SW 1271 (cell line): ENCODE measurements at places on chromosomes 4 and X.

DNA sequence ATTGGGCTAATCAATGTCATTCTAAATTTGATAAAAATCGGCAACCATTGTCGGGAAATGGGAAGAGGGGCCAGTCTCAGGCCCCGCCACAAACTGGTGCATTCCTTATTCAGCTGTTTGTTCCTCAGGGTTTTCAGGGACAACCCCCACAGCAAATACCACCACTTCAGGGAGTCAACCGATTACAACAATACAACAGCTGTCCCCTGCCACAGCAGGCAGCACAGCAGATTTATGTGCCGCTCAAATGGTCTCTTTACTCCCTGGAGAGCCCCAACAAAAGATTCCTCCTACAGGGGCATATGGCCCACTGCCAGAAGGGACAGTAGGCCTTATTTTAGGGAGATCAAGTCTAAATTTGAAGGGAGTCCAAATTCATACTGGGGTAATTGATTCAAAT is 61.8 kb downstream of the ZNF732 start:
- no peak for DNase-seq

DNA sequence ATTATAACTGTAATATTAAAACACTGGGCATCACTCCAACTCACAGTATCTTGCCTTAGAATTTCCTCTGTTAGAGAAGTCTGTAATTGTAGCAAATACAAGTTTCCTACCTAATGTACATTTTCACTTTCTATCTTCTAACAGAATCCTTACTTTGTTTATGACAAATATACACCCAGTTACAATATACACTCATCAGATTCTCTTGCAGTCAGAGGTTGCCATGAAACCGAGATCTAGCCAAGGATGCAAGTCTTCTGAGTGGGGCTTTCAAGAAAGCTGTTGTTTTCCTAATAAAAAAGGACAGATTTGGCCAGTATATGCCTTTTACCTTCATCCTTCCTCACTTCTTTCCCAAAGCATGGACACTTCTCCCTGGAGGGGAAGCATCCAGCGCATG is 228.9 kb downstream of the SCFD2 start:
- no peak for DNase-seq

DNA sequence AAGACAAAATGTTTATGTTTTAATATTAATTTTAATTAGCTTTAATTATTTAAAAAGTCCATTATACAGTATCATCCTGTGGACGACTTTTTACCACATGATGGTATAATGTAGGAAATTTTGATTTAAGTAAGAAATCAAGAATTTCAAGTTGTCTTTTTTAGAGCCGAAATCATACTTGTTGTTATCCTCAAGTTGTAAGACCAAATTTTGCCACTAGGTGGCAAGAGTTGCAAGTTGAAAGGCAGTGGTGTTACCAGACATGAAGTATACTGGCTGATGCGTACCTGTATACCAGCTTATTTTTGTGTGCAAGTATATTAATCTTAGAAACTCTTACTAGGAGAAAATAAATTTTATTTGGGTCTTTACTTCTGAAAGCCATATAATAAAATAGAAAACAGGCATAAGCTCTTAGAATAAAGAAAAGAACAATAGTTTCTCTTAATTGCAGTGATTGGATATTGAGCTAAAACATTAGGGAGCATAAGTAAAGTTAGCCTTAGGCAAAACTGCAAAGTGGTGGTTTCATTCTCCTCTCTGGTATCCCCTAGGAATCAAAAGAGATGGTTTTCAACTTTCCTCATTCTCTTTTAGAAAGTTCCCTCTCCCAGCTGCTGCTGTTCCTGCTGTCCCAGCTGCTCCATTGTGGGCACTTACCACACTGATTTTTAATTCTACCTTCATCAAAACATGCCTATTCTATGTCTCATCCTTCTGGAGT is 118.0 kb upstream of the WDFY3 start:
- DNase-seq: peak; percentile 34

- DNase-seq: no peak
These were observed 429.1 kb upstream of the FTHL17 start for GRCh38 chrX:31500921-31501320.

DNA sequence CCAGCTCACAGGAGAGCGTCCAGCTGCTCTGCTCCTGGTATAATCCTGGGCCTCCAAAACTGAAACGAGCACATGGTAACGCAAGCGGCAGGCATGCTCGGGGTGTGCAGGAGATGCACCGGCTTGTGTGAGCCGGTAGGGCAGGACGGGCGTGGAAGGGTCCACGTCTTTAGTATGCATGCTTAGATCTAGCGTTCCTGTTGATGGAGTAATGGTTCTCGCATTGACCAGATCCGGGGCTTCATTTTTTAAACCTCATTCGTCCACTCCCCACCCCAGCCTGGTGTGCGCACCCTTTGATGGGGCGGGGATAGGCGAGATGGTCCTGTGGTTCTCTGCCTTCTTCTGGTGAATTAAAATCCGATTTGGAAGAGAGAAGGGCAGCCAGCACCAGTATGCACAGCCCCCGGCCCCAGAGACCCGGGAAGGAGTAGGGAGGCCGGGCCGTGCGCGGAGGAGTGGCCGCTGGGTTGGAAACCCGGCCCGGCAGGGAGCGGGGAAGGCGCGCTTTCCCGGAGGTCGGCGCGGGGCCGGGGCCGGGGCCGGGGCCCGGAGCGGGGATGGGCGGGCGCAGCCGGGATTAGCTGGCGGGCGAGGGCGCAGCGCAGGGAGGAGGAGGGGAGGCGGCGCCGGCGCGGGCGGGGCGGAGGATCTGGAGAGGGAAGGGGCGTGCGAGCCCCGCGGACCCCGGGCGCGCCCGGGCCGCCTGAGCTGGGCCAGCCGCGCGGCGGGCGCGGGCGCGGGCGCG is 39.9 kb downstream of the FAM149A start:
- no peak for DNase-seq

- no peak for DNase-seq
These were observed 104.6 kb downstream of the FHDC1 start for GRCh38 chr4:153040677-153041076.

GRCh38 chrX:150935467-150935866 is 37.0 kb upstream of the CD99L2 start:
- no peak for DNase-seq

- DNase-seq: no peak
These were observed 168.8 kb upstream of the FAM47A start for GRCh38 chrX:34300871-34301270.
